Right cardiac atrium (tissue), 5 donors: ENCODE measurements at places on chromosomes 6 and 20.

DNA sequence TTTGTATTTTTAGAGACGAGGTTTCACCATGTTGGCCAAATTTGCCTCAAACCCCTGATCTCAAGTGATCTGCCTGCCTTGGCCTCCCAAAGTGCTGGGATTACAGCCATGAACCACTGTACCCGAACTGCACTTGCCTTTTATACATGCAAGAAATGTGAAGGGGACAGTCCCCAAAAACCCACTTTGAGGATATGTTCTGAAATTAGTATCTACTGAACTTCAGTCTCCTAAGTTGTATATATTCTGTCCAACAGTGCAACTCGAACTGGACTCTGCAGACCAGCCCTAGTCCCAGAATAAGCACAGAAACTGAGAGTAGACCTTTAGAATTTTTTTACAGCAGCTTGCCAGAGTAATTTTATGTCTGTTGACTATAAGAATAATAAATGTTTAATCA lies 28.5 kb downstream of the BACH2 start:
- no peak for DNase-seq

- no peak for DNase-seq
Measured at GRCh38 chr20:53161473-53161872, 189.3 kb downstream of the TSHZ2 start.

- DNase-seq, result no peak
Measured at GRCh38 chr20:63246490-63247288, 7.6 kb downstream of the NKAIN4 start.

DNA sequence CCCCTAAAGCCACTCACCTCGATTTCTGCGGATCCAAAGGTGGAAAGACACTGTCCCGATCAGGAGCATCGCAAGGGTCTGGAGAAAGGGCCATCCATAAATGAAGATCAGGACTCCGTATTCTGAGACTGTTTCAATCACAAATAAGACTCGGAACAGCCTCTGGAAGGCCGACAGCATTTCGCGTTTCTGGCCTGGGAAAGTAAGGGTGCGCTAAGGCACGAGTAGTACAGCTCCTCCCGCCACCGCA lies 44.6 kb downstream of the DPPA5 start:
- no peak for DNase-seq

- no peak for DNase-seq
Measured at GRCh38 chr6:127519469-127519785, 292 bp upstream of the MTCL3 start.

DNA sequence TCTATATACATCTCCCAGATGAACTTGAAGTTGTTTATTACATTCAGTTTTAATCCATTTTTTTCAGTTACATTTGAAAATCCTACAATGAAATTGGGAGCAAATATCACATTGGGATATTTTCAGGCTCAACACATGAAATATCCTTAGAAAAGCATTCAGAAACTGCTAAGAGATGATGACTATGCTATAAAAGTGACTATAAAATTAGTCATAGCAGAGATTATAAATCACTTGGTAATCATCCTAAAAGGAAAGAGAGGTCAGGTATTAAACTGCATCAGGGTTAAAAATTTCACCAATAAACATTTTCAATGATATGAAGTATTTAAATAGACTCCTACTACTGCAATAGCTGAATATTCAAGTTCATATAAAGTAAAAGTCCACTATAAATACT lies 987.7 kb downstream of the GRIK2 start:
- DNase-seq, result no peak

- DNase-seq, result no peak
Measured at GRCh38 chr6:23278180-23278532, 708.8 kb downstream of the HDGFL1 start.
